GF-D8 (cell line): ENCODE measurements at places on chromosomes 12 and 14.

GRCh38 chr14:62710811-62711210, 334.4 kb downstream of the KCNH5 start:
- no peak for DNase-seq

DNA sequence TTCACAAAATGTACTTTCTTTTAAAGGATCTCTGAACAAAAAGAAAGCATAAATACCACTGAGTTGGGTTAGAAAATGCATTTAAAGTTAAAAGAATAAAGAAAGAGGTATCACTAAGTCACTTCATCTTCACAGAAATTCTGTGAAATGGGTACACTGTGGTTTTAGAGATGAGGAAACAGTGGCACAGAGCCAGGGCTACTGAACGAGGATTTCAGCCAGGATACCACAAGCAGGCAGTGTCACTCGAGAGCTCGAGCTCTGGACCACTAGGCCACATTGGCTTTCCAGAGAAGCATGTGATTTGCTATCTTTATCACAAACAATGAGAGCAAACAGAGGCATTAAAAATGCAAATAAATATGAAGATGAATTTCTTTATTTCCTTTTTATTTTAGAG, 51.0 kb downstream of the WDHD1 start:
- DNase-seq = no peak

- DNase-seq = no peak
Measured at GRCh38 chr12:50562520-50563433, 58.0 kb downstream of the DIP2B start.

GRCh38 chr14:77377502-77377844, 294 bp downstream of the SAMD15 start:
- DNase-seq = no peak

DNA sequence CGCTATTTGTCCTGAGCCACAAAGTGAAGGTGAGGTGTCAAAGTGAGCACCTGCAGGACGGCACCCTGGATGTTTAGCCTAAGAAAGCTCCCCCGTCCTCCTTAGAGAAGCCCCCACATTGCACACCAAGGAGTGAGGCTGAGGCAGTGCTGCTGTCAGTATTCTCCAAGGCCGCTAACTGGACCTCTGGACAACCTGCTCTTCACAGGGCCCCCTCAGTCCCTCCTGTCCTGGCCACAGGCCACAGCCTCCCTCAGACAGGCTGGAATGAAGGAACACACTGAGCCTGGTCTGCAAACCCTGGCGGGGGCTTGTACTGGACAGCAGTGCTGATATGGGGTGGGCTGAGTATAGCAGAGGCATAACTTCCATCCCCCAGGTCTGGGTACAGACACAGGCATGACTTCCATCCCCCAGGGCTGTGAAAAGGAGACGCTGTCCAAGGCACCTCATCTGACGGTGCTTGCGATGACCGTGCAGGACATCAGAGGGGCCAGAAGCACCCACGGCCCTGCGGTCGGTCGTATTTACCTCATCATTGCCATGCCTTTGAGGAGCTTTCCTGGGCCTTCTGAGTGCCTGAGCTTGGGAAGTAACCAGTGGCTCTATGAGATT, 82.4 kb upstream of the DIO3 start:
- no peak for DNase-seq

DNA sequence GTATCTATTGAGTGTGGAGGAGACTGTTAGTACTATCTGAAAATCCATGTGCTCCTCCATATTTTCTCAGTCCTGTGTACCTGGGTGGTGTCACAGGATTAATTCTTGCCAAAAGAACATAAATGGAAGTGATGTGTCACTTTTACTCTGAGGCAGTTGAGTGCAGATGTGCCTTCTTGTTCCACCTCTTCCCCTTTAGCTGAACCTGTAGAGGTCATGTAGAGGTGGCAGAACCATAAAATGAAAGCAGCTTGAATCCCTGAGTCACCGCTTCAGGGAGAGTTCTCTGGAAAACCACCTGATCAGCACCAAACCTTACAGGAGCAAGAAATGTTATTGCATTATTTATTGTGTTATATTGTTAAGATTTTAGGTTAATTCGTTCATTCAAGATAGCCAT, 14.7 kb upstream of the SLC25A3 start:
- no peak for DNase-seq
